ENCODE measurements at places on chromosomes 13 and 19. TPM values are rescaled to one million over a fixed set of nuclear protein-coding genes. Genes with fewer than 3 reads are reported as not detected.

DNA sequence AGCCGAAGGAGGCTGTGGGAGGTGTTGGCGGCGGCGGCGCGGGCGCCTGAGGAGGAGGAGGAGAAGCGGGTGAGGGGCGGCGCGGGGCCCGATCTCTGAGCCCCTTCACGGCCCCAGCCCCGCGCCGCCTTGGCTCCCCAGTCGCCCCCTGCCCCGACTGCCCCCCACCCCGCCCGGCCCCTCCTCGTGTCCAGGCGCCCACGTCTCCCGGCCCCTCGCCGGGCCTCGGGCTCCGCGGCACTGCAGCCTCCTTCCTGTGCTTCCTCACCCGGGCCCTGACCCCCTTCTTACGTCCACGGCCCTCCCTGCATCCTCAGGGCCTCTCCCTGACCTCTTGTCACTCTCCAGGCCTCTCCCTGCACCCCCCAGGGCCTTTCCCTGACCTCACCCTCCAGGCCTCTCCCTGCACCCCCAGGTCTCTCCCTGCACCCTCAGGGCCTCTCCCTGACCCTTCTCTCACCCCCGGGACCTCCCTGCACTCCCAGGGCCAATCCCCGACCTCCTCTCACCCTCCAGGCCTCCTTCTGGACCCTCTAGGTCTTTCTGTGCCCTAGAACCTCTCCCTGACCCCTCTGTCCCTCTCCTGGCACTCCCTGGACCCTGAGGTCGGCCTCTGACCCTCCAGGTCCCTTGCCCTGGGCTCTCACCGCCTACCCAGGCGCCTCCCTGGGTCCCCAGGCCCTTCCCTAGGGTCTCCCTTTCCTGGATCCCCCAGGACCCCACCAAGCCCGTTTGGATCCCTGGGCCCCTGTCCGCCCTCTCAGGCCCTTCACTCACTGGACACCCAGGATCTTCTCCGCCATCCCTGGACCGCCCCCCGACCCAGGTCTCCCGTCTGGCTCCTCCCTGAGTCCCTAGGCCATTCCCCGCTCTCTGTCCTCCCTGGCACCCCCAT is 460 bp downstream of the KMT5C start:
- no peak for DNase-seq

Gene RNF113B
- not detected for total RNA-seq

DNA sequence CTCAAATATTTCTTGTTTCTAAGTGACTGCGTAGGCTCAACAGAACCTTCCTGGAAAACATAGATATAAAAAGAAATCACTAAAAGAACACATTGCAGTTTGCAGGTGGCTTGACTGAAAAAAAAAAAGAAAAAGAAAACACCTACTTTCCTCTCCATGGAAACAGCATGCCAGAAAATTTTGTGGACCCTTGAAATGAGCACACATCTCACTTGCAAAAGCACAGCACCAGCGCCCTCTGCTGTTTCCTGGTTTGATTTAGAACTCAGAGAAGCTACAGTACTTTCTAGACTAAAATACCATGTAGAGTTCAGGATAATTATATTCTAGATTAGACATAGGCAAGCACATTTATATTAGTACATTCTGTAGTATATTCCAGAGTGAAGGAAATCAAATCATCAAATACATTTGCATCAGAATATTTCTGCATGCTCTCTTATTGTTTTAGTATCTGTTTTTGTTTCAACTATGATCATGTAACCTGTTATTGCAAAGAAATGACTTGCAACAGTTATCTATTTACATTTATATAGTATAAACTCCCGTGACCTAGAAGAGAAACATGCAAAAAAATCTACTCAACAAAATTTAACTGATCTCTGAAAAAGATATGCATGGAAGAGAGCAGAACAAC is 22.3 kb upstream of the XPO4 start:
- DNase-seq: no peak

DNA sequence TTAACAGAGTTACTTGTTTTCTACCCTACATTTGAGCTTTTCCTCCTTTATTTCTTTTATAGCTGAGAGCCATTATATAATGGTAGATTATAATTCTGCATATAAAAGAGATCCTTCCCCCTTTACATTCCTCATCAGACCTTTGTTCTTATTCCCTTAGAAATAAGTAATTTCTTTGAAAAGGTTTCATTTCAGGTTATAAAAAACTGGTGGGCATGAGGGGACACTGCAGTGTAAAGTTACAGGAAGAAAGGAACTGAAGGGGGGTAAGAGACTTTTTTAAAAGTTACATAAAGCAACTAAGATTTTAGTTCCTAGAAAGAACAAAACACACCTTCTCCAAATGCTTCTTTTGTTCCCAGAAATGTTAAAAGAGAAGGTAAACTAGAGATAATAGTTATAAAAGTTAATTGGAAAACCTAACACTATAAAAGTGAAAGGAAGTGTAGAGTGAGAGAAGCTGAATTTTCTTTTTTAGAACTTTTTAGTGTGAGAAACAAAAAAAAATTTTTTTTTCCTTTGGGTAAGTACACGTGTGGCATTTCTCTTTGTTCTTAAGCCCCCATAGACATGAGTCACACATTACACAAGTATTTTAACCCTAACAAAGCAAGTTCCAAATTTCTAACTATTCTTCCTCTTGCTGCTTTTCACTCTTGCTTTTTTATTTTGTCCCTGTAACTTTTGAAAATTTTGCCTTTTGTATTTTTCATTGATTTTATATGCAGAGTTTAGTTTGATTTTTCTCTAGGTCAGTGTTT is 106.4 kb upstream of the MLNR start:
- no peak for DNase-seq

Gene IGSF23
- total RNA-seq: not detected

Gene EFNB2
- 17.9 TPM for total RNA-seq

DNA sequence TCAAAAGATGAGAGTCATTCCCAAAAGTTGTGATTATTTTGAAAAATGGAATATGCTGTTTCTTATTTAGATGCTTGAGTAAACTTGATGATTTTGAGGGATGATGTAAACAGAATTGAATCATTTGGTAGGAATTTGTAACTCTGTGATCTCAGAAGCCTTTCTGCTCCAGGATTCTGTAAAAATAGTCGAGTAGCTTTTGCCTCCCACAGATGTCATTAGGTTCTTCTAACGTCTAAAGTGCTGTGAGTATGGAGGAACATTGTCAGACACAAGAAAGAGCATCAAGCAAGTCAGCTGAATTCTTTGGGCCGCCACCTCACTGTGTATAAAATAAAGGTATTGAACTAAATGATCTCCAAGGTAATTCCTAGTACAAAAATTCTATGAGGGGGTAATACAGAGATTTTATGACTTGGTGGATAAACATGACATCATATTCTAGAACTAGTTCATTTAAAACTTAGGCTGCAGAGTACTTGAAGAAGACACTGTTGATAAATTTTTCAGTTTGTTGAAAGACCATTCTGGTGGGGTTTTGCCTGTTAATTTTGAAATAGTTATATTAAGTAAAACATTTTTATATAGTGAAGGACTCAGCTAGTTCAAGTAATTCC is 1.4 kb upstream of the GPR183 start:
- no peak for DNase-seq

Measured in vagina (tissue), 2 donors.